ENCODE measurements at places on chromosomes 11 and 22.

DNA sequence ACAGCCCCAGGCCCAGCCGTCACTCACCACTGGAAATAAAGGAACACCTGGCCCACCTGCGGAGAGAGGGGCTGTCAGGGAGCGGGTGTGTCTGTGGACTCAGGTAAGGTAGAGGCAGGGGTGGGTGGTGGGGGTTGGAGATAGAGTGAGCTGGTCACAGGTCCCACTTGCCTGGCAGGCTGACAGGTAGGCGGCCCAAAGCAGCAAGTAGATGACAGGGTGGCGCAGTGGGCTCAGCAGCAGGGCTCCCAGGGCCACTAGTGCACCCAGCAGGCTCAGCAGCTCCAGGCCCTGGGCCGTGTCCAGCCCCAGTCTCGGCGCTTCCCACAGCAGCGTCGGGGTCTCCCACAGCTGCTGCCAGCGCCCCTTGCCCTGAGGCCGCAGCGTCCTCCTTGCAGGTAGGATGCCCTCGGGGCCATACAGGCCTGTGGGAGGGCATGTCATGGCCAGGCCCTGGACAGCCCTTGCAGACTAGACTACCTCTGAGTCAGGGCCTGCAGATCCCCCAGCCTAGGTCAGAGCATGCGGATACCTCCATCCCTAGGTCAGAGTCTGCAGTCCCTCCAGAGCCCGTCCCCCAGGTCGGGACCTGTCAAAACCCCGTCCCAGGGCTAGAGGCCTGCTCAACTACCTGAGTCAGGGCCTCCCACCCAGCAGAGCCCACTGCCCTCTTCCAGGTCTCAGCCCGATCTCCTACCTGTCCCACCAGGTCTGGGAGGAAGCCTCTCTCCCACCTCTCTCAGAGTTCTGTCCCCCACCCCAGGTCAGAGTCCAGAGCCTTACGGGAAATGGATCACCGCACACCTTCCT, 686 bp downstream of the LMF2 start:
- no peak for DNase-seq

DNA sequence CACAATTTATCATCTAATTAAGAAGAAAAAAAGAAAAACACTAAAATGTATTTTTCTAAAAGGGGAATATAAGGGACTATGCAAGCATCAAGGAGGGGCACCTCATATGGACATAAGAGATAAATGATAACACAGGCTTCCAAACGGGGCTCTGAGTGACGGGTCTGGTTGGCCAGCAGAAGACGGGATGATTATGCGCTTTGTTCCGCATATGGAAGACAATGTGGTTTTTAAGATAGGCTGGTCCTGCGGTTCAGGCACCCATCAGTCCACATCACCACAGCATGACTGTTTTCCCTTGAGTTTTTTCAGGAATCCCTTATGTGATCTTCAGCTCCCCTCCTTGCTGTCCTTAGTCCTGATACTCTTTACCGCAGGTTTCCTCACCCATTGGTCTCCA, 404.6 kb downstream of the OPCML start:
- DNase-seq: no peak

GRCh38 chr11:4695442-4695841, 2.2 kb downstream of the OR51E2 start:
- no peak for DNase-seq

- no peak for DNase-seq
Measured at GRCh38 chr11:59899532-59899931, 20.9 kb downstream of the OOSP3 start.

- DNase-seq: no peak
Measured at GRCh38 chr11:28820296-28820989, 712.3 kb downstream of the METTL15 start.

- DNase-seq: no peak
Measured at GRCh38 chr11:114304065-114304464, 7.9 kb downstream of the NNMT start.

DNA sequence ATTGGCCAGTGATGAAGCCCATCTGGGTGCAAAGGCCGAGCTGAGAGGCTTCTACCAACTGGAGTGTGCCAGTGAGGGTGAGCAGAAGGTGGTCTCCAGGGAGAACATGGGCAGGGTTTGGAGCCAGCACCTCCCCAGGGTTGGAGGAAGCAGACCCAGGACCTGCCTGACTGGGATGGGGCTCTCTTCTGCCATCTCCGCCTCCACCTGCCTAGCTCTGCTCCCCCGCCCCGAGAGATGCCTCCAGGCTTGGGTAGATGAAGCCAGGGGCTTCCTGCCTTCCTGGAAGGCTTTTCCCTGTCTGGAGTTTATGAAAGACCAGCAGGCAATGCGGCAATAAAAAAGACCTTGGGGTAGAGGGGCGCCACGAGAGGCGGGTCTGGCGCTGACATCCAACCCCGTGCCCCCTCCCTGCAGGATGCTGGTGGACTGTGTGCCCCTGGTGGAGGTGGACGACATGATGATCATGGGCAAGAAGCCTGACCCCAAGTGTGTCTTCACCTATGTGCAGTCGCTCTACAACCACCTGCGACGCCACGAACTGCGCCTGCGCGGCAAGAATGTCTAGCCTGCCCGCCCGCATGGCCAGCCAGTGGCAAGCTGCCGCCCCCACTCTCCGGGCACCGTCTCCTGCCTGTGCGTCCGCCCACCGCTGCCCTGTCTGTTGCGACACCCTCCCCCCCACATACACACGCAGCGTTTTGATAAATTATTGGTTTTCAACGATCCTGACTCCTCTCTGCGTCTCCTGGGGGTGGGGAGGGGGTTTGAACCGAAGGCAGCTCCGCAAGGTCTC, 3.3 kb downstream of the SELENOM start:
- DNase-seq: no peak

GRCh38 chr11:95562196-95562921, 227.2 kb downstream of the FAM76B start:
- no peak for DNase-seq

GRCh38 chr11:2234963-2235362, 35.4 kb downstream of the ASCL2 start:
- DNase-seq: no peak

- no peak for DNase-seq
Measured at GRCh38 chr22:32713737-32714457, 87.6 kb upstream of the TIMP3 start.

DNA sequence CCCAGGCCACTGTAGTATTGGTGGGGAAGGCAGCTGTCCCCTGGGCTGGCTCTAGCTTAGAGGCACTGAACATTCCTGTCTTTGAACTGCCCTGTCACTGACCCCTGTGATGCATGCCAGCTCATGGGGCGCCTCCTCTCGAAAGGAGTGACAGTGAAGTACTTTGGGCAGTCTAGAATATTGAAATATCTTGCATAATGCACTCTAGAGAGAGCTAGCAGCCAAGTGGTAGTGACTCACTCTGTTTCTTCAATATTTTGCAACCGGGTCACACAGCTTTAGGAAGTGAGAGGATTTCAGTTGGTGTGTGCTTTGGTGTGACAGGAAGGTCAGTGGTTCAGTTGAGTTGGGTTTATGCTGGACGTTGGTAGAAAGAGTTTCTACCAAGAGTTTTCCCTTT, 35.5 kb upstream of the ST14 start:
- DNase-seq: no peak

GRCh38 chr11:115922876-115923275, 418.7 kb upstream of the CADM1 start:
- no peak for DNase-seq

- DNase-seq: no peak
Measured at GRCh38 chr11:107929611-107930200, 1.5 kb downstream of the RAB39A start.

DNA sequence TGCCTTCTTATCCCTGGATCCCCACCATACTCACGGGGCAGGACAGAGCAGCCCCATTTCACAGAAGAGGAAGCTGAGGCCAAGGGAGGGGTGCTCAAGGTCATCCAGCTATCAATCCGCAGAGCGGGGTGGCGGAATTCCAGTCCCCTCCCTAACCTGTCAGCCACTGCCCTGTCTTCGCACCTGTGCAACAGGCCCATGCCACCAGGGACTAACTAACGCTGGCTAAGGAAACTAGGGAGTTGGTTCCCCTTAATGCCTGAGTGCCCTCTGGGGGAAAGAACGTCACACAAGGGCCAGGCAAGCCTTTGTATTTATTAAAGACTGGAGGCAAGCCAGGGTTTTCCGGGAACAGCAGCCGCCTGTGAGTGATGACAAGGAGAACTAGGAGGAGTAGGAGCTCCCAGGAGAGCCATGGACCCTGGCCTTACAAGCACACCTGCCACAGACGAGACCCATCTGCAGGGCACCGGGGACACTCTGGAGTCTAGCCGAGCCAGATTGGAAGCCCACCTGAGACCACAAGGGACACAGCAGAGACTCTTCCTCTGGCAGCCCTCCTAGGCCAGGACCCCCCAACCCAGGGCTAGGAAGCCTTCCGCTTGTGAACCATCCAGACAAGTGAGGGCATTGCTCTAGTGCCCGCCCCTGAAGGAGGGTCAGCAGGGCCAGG, 64.4 kb downstream of the MYH9 start:
- no peak for DNase-seq

DNA sequence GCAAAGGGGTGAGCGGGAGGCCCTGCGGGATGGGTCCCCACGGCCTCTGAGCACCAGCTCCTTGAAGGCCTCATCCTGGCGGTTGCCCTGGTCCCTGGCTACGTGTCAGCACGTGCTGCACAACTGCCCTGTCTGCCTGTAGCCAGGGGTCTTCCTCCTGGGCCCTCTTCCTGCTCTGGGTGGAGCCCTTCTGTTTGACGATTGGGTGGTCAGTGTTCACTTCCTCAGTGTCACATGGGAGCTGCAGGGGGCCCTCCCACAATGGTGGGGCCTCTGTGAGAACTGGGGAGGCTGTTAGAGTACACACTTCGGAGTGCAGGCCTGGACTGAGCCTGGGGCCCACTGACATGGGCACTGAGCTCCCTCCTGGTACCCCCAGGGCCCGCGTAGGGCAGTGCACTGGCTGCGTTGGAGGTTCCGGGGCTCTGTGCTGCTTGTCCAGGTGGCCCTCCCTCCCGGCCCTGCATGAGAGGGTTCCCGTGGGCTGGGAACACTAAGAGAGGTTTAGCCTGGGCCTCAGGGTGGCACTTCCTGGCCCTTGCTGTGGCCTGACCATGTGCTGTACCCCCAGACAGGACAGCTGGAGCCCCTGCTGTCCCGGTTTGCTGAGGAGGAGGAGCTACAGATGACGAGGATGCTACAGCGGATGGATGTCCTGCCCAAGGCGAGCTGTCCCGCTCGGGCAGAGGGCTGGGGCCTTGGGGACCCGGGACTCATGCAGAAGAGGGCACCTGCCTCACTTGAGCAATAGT, 13.8 kb downstream of the DGCR6L start:
- DNase-seq: no peak

- no peak for DNase-seq
Measured at GRCh38 chr22:45225732-45226502, 14.8 kb downstream of the KIAA0930 start.

DNA sequence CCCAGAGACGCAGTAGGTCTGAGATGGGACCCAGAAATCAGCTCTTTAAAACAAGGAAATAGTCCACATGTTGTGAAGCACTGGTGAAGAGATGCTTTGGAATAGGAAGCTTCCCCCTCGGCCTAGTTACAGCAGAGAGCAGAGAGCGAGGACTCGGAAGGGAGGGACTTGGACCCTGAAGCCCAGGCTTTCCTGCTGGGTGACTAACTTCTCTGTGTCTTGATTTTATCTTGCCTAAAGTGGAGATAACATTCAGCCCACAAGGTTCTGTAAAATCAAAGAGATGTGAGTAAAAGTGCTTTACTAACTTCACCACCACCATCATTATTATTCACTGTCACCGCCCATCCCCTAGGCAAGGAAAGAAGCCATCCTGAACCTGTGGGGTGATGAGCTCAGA, 58.4 kb downstream of the THAP12 start:
- no peak for DNase-seq

GRCh38 chr11:66277471-66278362, at the start of gene CNIH2:
TSS of gene CNIH2 (plus strand) at chr11:66278175. CDS start at chr11:66278457, 282 bp downstream.
- DNase-seq: no peak

DNA sequence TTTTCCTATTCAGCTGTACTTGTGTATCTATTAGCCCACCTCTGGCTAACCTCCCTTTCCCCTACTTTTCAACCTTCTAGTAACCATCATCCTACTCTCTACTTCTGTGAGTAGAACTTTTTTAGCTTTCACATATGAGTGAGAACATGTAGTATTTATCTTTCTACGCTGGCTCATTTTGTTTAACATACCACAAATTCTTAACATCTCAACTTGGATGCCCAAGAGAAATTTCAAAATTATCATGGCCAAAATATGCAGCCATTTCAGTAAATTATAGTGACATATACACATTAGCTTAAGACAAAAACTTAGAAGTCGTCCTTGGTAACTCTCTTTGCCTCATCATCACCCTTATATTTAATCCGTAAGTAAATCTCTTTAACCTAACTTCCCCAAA, 34.7 kb downstream of the LUZP2 start:
- no peak for DNase-seq

DNA sequence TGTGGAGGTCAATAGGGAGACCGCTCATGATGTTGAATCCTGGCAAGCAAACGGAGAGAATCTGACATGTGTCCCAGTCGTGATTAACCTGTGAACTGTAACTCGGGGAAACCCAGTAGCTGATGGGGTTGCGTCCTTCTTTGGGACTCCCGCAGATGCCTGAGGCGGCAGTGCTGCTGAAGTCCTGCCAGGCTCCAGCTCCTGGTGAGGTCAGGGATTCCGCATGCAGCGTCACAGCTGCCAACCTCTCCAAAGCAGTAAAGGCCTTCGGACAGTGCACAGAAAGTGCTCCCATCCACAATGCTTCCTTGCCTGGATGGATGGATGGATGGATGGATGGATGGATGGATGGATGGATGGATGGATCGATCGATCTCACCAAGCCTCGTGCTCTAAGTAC, 13.5 kb downstream of the KCNQ1 start:
- DNase-seq: no peak

GRCh38 chr11:72842126-72842525, 27.9 kb downstream of the ATG16L2 start:
- no peak for DNase-seq

GRCh38 chr11:17638311-17638710, 81.1 kb upstream of the MYOD1 start:
- DNase-seq: no peak

DNA sequence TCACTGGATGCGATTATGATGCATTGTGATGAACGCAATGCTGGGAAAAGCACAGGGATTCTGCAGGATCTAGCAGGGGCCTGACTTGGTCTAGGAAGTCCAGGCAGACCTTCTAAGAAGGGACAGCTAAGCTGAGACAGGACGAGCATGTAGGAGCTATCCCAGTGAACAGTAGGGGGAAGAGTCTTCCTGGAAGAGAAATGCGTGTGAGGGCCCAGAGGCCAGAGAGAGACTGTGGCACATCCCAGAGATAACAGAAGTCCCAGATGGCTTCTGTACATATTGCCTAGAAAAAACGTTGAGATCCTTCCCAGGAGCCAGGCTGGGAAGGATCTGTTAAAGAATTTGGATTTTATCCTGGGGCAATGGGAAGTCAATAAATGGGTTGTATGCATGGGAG, 24.6 kb downstream of the RCN1 start:
- no peak for DNase-seq
